ENCODE measurements at places on chromosomes 2 and 18. TPM values are rescaled to one million over a fixed set of nuclear protein-coding genes. Genes with fewer than 3 reads are reported as not detected.

CD8A gene
- total RNA-seq: 1.1 TPM

IL37 gene
- total RNA-seq: not detected

KIF5C gene
- total RNA-seq: 0.77 TPM

PROC gene
- 0.37 TPM for total RNA-seq

DNA sequence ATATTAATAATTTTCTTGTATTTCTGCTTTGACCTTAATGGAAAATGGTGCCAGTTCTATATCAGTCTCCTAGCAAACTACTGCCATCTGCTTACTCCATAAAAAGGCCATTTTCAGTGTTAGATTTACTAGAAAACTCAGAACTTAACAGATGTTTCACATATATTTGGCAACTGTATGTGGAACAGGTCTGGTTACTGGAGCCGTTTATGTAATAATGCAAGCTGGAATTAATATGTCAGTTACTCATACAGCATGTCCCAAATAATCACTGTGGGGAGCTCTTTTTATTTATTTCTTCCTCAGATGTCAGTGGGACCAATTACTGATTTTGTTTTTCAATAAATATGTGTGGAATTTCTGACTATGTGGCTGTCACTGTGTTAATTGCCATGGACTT is 1247.6 kb downstream of the CNTNAP5 start:
- DNase-seq: no peak

DNA sequence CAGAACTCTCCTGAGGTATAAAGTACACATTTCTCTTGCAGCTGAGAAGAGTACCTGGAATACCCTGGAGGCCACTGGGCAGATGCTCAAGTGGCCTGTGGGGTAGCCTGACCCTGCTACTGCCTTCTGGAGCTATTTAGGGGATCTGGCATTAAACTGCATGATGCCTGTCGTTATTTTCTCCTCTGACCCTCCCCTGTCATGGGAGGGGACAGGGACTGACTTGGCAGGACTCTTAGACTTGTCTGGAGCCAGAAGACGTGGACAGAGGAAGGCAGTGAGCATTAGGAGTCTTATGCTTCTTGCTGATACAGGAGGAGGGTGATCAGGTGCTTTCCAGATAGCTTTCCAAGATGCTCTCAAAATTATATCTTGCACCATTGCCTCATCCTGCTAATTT is 24.8 kb downstream of the CNRIP1 start:
- no peak for DNase-seq

GRCh38 chr18:2970772-2971659 is 41.9 kb downstream of the LPIN2 start:
- no peak for DNase-seq

DNA sequence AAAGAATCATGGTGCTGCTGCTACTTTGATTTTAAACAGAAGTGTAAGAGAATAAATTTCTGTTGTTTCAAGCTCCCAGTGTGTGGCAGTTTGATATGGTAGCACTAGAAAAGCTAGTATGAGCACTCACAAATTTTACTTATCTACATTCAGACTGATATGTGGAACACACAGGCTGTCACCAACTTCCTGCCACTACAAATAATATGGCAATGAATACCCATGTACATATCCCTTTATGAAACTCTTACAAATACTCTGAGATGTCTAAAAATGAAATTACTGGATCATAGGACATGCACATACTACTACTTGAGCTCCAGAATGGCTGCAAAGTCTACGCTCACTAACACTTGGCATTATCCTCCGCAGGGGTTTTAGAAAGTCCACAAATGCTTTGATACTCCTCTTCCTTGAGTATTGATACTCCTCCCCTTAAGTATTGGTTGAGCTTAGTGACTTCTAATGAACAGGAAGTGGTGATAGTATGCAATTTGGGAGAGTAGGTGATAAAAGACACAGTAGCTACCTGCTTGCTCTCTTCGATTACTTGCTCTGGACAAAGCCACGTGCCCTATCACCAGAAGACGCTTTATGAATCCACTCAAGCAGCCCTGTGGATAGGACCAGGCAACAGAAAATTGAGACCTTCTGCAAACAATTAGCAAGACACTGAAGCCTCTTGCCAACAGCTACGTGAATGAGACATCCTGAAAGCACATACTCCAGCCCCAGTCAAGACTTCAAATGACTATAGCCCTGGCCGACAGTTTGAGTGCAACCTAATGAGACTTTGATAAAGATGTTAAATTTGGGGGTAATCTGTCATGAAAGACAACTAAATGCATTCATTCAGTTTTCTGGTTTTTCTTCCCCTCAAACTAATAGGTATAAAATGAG is 35.4 kb downstream of the FBXO11 start:
- DNase-seq: no peak

- DNase-seq: peak; percentile 79
Observed at GRCh38 chr2:160752475-160753330, 259.1 kb upstream of the RBMS1 start.

DNA sequence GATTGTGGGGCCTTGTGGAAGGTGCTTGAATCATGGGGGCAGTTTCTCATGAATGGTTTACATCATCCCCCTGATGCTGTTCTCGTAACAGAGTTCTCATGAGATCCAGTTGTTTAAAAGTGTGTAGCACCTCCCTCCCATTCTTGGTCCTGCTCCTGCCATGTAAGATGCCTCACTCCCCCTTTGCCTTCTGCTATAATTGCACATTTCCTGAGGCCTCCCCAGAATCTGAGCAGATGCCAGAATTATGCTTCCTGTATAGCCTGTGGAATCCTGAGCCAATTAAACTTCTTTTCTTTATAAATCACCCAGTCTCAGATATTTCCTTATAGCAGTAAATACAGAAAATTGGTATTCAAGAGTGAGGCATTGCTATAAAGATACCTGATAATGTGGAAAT is 15.6 kb upstream of the WDR75 start:
- DNase-seq: peak; percentile 11

GRCh38 chr18:44743631-44744030 is 62.9 kb downstream of the SETBP1 start:
- no peak for DNase-seq

DNA sequence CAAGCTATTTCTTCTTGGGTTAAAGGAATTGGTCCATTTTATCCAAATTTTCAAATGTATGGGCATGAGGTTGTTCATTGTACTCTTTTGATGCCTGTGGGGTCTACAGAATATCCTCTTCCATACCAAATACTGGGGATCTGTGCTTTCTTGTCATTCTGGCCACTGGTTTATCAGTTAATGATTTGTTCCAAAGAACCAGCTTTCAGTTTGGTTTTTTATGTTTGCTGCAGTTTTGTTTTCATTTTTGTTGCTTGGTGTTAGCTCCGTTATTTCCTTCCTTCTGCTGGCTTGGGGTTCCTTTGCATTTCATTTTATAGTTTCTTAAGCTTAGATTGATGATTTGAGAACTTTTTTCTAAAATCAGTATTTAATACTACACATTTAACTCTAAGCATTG is 45.5 kb downstream of the SLC66A2 start:
- no peak for DNase-seq

DNA sequence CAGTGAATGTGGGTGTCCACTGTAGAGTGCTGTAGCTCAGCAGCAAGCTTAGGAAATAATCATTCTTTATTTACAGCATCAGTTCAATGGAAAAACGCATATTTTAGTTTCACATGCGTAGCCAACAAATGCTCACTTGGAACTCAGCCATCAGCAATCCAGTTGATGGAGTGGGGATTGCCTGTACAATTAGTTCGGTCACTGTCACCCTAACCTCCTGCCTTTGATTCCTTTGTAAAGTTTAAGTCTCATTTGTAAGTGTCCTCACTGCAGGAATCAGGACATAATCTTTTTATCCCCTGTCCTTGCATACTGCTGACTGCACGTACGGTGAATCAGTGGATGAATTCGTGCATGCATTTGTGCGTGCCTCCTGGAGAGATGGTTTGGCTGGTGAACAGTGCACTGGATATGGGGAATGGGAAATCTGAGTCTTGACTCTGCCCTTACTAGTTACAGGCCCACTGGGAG is 55.9 kb downstream of the RAB31 start:
- DNase-seq: peak; percentile 65
